ENCODE measurements at places on chromosomes 11 and 22.

- no peak for DNase-seq
Observed at GRCh38 chr22:45880091-45880715, 96.8 kb downstream of the WNT7B start.

GRCh38 chr11:122721964-122722266 lies 66.4 kb downstream of the UBASH3B start:
- peak; percentile 96 for DNase-seq

- DNase-seq, result peak; percentile 55
Observed at GRCh38 chr11:68632802-68633201, 51.5 kb upstream of the GAL start.

- no peak for DNase-seq
Observed at GRCh38 chr11:1175461-1176223, 17.9 kb downstream of the MUC5AC start.

DNA sequence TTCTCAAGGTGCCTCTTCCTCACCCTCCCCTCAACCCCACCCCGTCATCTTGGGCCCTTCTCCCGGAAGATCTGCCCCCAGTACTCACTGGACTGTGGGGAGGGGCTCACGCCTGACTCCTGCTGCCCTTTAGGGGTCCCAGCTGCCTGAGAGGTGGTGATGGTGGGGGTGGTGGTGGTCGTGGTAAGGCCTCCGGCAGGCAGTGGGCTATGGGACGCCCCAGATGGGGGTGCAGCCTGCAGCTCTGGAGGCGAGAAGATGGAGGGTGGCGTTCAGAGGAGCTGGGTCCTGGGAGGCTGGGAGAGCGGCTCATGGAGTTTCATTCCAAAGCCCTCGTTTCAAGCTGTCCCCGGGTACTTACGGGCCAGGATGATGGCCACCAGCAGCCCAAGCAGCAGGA lies 820 bp downstream of the MFRP start:
- DNase-seq, result no peak

GRCh38 chr22:19884161-19884953 lies 29.7 kb upstream of the GNB1L start:
- no peak for DNase-seq

- DNase-seq, result peak; percentile 11
Observed at GRCh38 chr11:125114518-125114917, 3.1 kb upstream of the TMEM218 start.

GRCh38 chr22:25120761-25121212 lies 78.9 kb upstream of the CRYBB3 start:
- no peak for DNase-seq

DNA sequence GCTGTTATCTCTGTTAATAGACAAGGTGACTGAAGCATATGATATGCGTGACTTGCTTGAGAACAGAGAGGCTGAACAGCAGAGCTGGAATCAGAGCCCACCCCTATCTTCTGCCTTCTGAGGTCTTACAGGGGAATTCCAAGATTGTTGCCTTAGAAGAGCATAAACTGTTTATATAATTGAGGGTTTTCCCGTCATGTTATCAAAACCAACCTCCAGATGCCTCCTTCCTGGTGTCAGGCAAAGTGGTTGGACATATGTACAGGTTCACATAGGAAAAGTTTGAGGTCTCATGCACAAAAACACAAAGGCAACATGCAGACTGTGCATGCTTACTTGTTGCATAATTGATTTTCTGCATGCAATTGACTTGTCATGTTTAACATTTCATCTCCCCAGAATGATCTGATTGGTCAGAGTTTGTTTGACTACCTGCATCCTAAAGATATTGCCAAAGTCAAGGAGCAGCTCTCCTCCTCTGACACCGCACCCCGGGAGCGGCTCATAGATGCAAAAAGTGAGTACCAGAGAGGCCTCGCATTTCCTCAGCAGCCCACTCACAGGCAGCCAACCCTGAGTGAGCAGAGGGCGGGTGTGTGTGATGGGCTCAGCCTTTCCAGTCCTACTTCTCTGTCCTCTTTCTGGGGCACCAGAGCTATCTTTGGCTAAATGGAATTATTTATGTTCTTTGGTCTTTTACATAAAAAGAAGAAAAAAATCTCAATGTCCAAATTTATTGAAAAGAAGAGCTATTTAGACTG lies 88.9 kb downstream of the BMAL1 start:
- DNase-seq, result no peak

DNA sequence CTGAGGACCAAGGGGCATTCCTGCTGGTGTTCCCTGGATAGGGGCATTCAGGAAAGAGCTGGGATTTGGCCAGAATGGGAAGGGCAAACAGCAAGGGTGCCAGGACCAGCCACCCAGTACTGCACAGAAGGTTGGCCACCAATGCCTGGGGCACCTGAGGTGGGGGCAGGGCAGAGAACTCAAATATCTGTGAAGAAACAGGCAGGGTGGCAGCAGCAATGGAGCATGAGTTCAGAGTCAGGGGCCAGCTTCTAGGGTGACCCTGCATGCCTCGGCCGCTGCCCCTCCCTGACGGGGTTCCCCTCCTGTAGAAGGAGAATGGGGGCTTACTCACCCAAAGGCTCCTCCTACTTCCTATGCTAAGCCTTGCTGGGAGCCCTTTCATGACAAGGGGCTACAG lies 79.3 kb upstream of the SHANK2 start:
- no peak for DNase-seq

DNA sequence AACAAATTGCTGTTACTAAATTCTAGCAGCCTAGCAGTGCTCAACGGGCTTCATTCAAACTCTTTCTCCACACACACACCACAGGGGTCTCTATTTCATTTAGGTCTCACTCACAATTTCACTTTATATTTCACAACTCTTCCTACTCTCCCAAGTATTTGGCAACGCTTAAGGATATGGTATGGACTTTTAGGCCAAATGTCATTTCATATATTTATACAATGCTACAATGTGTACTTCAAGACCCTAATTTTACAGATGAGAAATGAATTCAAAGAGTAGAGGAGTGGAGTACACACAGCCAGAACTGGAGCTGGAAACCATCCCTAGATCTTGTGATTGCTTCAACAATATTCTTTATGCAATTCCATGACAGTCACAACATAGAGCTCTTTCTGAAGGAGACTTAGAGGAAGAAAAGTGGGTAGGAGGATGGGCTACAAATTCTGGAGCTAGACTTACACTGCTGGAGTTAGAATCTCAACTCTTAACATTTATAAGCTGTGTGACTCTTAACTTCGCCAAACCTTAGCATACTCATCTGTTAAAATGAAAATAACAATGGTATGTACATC lies 2.5 kb upstream of the MS4A13 start:
- DNase-seq, result no peak

DNA sequence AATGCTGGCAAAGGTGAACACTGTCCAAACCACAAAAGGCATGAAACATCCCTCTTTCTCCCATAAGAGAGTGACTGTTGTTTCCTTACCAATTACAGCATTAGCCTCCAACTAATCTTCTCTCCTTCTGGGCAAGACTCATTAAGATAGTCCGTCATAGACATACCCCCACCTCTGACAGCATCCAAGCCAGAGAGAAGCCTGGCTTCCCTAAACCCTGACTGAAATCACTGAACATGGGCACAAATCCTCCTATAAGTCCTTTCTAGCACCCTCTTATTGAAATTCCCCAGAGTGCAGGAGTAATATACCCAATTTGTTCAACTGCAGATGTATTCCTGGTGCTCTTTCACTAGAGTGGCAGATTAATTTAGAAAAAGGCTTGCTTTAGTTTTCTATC lies 1.7 kb upstream of the RNASEH2C start:
- DNase-seq, result no peak

DNA sequence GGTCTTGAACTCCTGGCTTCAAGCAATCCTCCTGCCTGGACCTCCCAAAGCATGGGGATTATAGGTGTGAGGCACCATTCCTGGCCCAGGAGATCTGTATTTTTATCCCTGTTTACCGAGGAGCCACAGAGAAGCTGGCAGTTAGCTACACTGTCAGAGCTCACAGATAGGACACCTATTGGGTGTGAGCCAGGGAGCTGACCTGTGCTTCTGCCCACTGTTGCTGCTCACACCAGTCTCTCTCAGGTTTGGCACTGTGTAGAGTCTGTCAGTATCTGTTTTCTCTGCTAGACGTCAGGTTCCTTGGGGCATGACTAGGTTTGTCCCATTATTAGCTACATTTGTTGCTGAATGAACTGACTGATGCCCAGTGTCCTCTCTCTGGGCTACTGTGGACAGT lies 17.5 kb downstream of the PPP6R2 start:
- no peak for DNase-seq
